GM13976 (cell line): ENCODE measurements at places on chromosomes 1 and 21.

DNA sequence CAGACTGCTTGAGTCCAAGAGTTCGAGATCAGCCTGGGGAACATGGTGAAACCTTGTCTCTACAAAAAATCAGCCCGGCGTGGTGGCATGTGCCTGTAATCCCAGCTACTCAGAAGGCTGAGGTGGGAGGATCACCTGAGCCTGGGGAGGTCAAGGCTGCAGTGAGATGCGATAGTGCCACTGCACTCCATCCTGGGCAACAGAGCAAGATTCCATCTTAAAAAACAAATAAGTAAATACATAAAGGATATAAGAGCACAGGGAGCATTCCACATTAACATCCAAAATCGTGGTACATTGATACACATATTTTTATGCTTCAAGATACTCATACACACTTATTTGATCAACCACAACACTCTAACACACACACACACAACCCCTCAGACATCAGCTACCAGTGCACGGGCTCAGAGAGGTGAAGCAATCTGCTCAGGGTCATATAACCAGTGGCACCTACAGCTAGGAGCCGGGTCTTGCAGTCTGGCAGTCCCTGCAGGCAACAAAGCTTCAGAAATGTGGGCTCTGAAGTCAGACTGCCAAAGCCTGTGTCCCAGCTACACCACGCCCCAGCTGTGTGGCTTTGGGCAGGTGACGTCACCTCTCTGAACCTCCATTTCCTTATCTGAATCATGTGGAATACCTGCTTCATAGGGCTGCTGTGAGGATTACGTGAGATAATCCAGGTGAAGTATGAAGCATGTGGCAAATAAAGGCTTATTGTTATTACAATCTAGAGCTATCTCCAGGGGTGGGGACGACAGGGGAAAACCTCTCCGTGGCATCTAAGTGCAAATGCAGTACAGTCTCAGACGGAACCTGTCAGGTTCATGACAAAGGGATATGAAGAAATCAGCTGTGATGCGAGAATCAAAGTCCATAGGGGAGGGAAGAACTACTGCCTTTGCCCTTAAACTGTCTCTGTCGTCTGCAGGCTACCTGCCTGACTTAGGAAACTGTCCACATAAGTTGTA, 4.8 kb upstream of the CRYBG2 start:
- DNase-seq: no peak

- DNase-seq: no peak
These were observed 5.8 kb downstream of the TRIM11 start for GRCh38 chr1:228400692-228401454.

DNA sequence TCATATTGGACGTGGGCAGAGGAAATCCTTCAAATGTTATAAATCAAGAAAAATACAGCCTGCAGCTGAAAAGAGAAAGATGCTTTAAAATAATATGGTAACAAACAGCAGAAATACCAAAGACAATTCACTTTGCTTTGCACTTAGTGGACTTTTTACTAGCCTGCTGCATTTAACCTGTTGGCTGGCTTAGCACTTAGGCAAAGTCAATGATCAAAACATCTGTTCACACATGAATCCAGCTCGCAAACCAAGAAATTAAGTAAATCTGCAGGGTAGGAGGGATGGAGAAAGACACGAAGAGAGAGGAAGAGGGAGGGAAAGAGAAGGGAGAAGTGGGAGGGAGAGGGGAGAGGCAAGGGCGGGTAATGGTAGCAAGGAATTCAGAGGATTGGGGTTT, 103.6 kb upstream of the RAB4A start:
- DNase-seq: no peak

DNA sequence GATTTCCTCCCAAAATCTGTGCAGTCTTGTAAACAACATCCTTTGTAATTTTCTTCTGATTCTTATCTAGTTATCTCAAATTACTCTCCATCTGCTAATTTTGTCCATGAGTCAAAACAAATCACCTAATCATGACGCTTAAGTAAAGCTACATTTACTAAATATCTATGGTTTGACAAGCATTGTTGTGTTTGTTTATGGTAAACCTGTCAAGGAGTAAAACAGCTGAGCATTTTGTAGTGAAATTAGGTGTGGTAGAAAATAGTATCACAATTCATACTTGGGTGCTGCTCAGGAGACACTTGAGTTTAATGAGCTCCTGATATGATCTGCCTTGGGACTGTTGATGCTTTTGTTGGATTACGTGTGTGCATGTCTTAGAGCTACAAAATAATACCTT, 11.6 kb downstream of the TIPRL start:
- no peak for DNase-seq

GRCh38 chr1:168509875-168510791, 33.7 kb downstream of the XCL2 start:
- DNase-seq: peak; percentile 31

DNA sequence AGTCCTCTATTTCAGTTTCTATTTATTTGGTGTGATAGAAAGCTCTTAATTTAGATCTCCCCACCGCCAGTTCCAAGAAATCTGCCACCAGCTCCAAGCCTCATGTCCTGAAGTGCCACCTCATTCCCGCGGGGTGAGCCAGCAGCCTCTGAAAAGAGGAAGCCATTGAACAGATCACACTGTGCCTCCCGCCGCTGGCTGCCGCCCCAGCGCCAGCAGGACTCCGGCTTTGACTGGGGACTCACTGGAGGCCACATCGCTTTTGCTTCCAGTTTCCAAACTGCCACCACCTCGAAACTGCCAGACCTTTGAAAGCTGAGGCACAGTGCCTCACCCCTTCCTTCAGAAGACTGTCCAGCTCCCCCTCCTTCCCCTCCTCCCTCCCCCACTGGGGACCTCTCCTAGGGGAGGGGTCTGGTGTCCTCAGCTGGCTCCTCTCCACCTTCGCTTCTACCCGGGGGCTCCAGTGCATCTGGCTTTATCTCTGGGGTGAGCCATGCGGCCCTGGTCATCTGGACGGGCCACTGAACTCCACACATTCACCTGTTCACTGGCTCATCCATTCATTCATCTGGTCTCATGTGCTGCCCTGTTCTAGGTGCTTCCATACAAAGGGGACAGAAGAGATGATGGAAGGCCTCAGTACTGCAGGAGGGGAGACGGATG, 58.9 kb downstream of the VPS26C start:
- peak; percentile 83 for DNase-seq

GRCh38 chr1:216553040-216553439, 129.8 kb upstream of the USH2A start:
- DNase-seq: no peak

GRCh38 chr1:28369371-28370238, at the start of gene PHACTR4:
TSS of gene PHACTR4 (plus strand) at chr1:28369740. CDS start at chr1:28407448, 37,708 bp downstream.
- DNase-seq: peak; percentile 95

DNA sequence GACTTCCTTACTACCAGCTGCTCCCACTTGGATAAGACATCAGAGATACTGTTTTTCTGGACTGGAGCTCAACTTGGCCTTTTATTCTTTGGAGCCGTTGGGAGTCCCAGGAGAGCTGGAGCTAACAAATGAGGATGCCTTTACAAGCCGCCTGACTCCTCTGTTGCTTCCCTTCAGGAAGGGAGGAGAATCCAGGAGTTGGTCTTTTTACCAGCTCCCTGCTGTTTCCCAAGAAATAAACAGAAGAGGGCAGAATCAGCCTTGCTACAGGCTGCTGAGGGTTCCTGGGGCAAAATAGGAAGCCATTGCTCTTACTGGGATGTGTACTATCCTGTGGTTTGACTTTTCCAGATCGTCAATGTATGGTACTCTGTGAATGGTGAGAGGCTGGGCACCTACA, 1.5 kb downstream of the EIF3I start:
- no peak for DNase-seq

DNA sequence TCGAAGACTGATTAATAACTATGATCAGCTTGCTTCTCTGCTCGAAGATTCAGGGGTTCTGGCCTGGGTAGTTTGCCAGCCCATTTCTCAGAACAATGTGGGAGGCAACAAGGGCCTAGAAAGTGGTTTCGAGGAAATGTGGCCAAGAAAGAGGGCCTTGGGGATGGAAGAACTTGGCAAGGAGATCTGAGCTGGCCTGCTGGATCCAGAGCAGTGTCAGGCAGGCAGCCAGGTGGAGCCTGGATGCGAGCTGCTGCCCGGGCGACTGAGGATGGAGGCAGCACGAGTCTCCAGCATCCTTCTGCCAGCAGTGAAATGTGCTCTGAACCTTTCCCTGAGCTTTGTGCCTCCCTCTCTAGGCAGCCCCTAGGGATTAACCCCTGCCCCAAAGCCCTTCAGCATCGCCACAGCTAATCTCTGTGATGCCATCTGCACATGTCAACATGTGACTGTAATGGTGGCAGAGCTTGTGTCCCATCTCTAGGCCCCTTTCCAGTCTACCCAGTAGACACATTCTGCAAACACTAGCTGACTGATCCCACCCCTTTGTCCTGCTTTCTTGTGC, 61.0 kb upstream of the NEK2 start:
- DNase-seq: no peak

GRCh38 chr21:42092771-42093170, 21.7 kb downstream of the UMODL1 start:
- DNase-seq: no peak

DNA sequence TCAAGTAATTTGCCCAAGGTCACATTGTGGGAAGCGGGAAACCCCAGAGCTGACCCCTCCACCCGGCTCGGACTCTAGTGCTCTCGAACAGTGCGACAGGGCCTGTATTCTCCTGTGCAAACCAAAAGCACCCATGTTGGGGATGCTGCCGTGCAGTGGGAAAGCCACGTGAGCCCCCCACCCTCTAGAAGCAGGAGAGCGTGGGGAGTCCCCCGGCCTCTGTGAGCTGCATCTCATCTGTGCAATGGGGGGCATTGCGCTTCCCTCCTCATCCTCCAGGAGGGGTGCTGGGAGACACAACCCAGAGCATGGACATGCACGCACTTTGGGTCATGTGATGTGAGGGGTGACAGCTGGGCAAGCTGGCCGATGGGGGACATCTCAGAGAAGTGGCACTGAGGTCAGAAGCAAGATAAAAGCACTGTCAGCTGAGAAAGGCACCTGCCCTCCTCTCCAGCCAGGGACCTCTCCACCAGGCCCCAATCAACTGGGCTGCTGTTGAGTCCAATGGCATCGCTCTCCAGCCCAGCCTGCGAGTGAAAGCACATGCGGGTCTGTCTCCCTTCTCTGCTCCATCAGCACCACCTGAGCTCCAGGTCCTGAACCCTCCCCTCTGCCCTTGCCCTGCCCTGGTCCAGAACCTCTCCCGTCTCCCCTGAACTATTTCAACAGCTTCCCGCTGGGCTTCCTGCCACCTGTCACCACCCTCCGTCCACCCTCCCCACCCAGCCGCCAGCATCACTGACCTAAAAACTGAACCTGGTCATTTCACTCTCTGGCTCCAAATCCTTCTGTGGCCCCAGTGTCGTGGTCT, 76.4 kb upstream of the IFFO2 start:
- DNase-seq: no peak

GRCh38 chr1:91148641-91149069, 126.8 kb upstream of the ZNF644 start:
- DNase-seq: no peak

DNA sequence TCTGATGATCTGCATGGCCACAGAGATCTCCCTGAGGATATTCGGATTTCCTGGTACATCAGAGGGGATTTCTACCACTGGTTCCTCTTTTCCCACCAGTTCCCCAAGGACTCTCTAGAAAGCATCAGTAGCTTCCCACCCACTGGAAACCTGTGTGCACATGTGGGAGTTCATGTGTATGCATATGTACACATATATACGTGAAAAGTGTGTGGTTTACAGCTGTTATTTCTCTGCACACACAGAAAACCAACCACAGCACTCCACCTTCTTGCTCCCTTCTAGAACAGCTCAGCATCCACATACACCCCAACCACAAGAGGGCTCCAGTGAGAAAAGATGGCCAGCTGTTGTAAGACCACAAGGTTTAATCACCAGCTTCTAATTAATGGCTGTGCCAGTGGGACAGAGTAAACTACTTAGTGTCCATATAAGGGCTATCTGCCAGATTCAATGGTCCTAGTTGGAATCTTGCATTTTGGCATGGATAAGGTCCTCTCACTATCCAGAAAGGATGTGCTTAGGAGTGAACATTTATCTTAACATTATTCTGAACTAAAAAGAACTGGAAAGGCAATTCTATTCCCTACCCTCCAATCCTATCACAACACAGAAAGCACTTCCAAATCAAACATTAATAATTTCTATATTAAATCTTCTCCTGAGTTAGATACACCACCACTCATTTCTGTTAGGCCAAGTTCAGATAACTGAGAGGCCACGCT, 24.1 kb downstream of the GPR3 start:
- no peak for DNase-seq

- no peak for DNase-seq
These were observed 13.7 kb upstream of the BEND5 start for GRCh38 chr1:48790397-48790796.

- DNase-seq: peak; percentile 88
These were observed 60.3 kb downstream of the STUM start for GRCh38 chr1:226608699-226609505.

GRCh38 chr1:210099921-210100320, 132.7 kb upstream of the SERTAD4 start:
- no peak for DNase-seq

GRCh38 chr1:218496561-218496960, 151.4 kb downstream of the TGFB2 start:
- no peak for DNase-seq

DNA sequence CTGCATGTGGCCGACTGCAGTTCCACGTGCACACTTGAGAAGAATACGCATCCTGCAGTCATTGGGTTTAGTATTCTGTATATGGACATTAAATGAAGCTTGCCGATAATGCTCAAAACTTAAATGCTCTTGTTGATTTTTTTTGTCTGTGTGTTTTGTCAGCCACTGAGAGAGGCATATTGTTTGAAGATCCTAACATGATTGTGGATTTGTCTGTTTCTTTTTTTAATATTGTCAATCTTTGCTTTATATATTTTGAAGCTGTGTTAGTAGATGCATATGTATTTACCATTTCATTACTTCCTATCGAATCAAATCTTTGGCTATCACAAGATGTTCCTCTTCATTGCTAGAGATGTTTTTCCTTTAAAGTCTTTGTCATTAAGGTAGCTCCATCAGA, 73.2 kb downstream of the FHAD1 start:
- no peak for DNase-seq

GRCh38 chr1:165531021-165531420, 12.8 kb upstream of the LRRC52 start:
- no peak for DNase-seq

DNA sequence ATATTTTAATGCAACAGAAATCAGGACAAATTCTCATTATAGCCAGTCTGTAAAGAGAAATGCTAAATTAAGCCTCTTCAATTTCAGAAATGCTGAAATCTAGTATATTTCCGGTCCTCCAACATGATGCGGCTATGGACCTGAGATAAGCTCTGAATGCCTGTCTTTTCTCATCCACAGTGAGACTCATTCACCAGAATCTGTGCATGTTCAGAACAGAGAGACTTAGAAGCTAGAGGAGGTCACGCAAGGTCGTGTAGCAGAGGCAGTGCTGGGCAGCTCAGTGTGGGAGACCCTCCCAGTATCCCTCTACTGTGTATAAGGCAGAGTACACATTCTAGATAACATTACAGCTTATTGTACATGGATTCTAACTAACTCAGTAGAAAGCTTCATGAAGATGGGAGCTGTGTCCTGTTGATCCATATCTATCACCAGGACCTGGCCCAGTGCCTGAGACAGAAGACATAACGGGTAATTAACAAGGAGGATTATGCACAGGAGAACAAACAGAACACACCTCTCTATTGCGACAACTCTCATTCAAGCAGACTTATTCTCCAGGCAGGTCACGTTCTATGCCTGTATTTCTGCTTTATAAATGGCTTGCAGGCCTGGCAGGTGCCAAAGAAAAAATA, 97.0 kb upstream of the COA6 start:
- no peak for DNase-seq

GRCh38 chr21:37619464-37619974, 252.9 kb downstream of the DYRK1A start:
- no peak for DNase-seq

- DNase-seq: no peak
These were observed 135.4 kb upstream of the DUSP10 start for GRCh38 chr1:221877311-221877710.

GRCh38 chr1:48469616-48470480, 2.2 kb downstream of the SPATA6 start:
- DNase-seq: no peak
